ENCODE measurements at places on chromosomes 1 and 21. TPM values are rescaled to one million over a fixed set of nuclear protein-coding genes. Genes with fewer than 3 reads are reported as not detected.

Gene USH2A
- total RNA-seq, result not detected

Gene PEAR1
- not detected for total RNA-seq

Gene CD1E
- total RNA-seq, result not detected

Gene MSH4
- 1.7 TPM for total RNA-seq

Gene NEGR1
- not detected for total RNA-seq

Gene OR2L5
- total RNA-seq, result not detected

DNA sequence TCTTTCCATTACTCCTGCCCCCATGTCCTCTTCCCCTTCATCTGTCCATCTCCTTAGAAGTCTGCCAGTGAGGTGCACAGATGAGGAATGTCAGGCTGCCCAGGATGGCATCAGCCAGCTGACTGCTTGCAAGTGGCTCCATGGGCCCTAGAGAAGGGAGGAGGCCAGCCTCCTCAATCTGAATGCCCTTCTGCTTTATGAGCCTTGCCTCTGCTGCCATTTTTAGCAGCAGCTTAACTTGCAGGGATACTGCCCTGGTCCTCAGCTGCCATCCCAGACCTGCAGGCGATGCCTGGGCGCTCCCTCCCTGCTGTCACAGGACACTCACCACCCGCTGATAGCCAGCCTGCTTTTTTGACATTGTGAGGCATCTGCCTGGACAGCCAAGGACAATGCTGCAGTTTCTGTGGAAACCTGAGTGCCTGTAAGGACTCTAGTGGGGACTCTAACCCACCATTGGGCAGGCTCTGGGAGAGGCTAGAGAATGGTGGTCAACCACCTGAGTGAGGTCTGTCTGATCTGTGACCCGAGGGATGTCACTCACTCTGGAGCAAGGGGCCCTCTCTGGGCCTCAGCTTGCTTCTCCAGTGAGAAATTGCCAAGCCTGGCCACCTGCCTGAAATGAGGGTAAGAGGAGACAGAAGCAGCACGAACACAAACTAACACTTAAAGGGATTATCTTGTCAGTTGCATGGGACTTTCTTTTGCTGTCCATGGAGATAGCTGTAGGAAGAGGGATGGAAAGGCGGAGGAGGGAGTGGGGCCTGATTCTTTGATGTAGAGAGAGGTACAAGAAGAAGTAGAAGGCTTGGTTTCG, 185.0 kb downstream of the MIS18A start:
- no peaks in the 10 kb centered on the region for H3K27me3 ChIP-seq
- no peaks in the 10 kb centered on the region for H3K36me3 ChIP-seq
- H3K4me3 ChIP-seq, result no peak overlapping the region

DNA sequence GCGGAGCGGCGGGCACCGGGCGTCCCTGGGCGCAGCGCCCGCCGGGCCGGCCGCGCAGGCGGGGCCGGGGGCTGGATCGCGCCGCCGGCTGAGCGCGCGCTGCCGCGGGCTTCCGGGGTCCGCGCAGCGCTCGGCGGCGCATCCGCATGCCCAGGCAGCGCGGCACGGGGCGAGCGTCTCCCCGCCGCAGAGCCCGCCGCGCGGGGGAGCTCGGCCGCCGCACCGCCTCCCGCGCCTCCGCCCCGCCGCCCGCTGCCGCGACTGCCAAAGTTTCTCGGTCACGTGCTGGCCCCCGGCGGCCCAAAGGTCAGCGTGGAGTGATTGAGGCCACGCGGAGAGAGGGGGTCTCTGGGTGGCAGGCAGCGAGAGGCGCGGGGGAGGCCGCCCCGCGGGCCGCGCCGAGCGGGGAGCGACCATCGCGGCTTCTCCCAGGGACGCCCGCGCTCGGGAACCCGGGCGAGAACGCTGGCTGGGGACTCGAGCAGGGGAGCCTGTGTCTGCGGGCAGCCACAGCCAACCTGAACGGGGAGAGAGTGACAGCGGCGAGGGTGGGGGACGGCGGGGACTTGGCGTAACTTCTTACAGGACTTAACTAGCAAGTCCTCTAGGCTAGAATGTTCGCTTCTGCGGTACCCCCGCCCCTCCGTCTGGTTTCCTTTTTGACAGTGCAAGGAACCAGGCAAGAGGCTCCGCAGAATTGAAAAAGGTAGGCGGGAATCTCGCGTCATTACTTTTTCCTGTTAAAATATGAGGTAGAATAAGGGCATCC, at the start of gene ILDR2:
Gene ILDR2 (minus strand): TSS at position 180 of the 769 bp plus-strand sequence. CDS start 272 bp downstream, outside the sequence.
- DNase-seq, result peak; percentile 68
- peak within 1 kb of the TSS; percentile 45 for H3K4me3 ChIP-seq
- H3K27me3 ChIP-seq, result peaks cover 41% of the 10 kb centered on the region

GRCh38 chr1:169933984-169934725, 40.5 kb upstream of the SCYL3 start:
- no peak overlapping the region for H3K4me3 ChIP-seq
- no peaks in the 10 kb centered on the region for H3K27me3 ChIP-seq

GRCh38 chr1:184068354-184068753, 16.8 kb downstream of the TSEN15 start:
- H3K27me3 ChIP-seq, result no peaks in the 10 kb centered on the region
- DNase-seq, result no peak
- H3K27ac ChIP-seq, result no peak overlapping the region
- H3K4me1 ChIP-seq, result no peaks in the 10 kb centered on the region
- H3K36me3 ChIP-seq, result no peaks in the 10 kb centered on the region

DNA sequence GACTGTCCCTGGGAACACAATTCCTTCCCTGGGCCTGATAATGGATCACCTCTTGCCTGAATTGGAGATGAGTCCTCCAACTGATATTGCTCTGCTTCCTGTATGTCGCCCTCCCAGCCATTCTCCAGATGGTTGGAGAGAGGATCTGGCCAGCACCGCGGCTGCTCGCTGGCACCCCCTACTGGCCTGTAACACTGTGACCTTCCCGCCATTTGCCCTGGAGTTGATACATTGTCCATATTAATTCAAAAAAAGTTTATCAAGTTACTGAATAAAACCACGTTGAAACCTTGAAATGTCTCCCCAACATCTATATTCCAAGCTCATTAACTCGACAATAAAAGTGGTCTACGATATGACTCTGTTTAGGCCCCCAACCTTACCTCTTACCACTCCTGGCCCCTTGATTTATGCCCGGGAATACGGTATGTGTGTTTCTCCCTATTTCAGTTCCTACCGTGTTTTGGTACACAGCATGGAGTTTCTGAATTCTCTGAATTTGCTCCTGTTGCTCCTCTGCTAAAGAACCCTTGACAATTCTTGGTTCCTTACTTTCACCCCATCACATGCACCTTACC, 241.8 kb upstream of the KIAA0040 start:
- DNase-seq, result no peak
- H3K4me3 ChIP-seq, result no peak overlapping the region
- no peaks in the 10 kb centered on the region for H3K4me1 ChIP-seq
- H3K27me3 ChIP-seq, result no peaks in the 10 kb centered on the region
- no peaks in the 10 kb centered on the region for H3K36me3 ChIP-seq
- H3K27ac ChIP-seq, result no peak overlapping the region

DNA sequence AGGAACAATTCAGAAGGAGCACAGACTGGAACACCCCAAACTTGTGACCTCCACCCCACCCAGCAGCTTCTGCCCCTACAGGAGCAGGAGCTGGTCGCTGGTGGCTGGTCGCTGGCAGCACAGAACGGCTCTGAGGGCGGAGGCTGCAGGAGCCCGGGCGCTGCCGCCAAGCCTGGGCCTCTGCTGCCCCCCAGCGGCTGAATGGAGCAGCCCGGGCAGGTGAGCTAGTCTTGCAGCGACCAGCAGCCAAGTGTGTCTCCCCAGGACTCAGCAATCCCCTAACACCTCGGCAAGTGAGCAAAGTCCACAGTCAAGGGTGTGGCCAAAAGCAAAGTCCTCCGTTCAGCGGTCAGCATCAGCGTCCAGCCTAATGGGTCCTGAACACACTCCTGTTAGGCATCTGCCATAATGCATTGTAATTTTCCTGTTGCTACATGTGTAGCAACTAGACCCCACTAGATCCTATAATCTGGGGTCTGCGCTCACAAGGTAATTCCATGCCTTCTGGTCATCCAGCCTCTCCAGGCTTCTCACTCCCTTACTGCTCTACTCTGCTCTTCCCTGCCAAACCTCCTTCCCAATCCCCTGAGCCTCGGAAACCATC, 12.1 kb upstream of the GJB5 start:
- no peaks in the 10 kb centered on the region for H3K4me1 ChIP-seq
- no peak overlapping the region for H3K4me3 ChIP-seq
- no peak overlapping the region for H3K27ac ChIP-seq
- H3K36me3 ChIP-seq, result no peaks in the 10 kb centered on the region
- H3K27me3 ChIP-seq, result no peaks in the 10 kb centered on the region

- H3K27ac ChIP-seq, result no peak overlapping the region
- no peak overlapping the region for H3K4me3 ChIP-seq
- no peaks in the 10 kb centered on the region for H3K4me1 ChIP-seq
These were observed 87.4 kb upstream of the TTC39A start for GRCh38 chr1:51417496-51418383.

Data from B cell (primary cell).